ENCODE measurements at places on chromosomes 5 and 9. TPM values are rescaled to one million over a fixed set of nuclear protein-coding genes. Genes with fewer than 3 reads are reported as not detected.
A peak's percentile ranks its signal among the peaks of the same experiment; 100 is the strongest.

GRCh38 chr5:148820461-148821395 lies 5.7 kb upstream of the ADRB2 start:
- DNase-seq = peak; percentile 23

DNA sequence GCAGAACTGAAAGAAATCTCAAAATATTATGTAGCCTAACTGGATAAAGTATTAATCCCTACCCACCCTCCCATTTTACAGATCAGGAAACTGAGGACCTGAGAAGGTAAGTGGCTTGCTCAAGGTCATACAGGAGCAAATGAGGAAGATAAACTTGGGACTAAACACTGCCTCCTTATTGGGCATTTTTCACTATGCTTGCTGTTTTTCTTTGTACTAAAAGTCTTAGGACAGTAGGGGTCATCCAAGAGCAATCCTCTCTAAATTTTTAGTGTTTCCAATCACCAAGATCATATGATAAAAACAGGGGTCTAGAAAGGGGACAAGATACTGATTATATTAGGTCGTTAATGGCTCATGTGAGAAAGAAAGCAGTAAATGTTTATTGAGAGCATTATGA lies 80.8 kb downstream of the RORB start:
- DNase-seq = no peak

Gene POLE3
- total RNA-seq = 127 TPM

Gene PCDHGB6
- 0.62 TPM for total RNA-seq

Gene RIC1
- total RNA-seq = 16.6 TPM

DNA sequence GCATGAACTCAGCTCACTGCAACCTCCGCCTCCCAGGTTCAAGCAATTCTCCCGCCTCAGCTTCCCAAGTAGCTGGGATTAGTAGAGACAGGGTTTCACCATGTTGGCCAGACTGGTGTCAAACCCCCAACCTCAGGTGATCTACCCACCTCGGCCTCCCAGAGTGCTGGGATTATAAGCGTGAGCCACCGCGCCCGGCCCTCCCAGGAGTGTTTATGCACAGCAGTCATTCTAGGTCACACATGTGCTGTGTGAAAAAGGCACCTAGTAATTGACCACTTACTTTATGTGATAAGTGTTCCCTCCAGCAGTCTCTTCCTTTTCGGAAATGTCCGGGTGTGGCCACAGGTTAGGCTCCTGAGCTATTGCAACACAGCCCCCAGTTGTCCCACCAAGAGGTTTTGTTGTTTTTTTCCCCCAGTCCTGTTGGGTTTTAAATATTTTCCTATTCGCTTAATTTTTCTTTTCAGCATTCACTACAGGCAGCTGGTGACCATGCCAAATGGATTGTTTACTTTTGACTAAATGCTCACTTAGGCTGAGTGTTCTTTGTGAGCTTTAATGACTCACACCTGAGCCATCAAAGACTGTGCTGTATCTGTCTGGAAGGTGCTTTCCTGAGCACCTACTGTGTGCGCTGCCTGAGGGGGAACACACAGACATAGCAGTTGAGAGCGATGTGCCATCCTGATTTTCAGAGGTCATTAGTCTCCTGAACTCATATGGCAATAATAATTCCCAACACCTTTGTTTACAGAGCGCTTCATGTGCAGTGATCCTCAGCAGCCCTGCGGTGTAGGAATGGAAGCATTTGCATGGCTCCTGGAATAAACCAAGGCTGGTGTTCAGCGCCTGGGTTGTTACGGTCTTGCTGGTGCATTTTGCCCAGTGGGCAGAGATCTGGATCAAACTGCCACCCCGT lies 94.3 kb downstream of the MVB12B start:
- no peak for DNase-seq

Gene LHX2
- 5.5 TPM for total RNA-seq

DNA sequence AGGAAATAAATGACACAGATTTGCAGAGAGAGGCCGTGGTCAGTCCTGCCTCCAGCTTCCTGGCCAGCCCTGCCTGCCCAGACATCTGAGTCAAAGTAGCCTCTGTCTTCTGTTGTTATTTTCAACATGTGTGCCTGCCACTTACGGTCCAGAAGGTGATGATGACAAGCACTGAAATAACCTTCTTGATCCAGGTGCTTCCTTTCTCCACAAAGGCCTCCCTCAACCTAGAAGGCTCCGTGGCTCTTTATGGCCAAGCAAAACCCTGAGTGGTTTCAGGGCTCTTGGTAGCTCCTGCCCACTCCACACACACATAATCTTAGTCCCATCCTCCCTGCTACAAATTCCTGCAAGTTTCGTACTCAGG lies 34.1 kb upstream of the SLC6A19 start:
- DNase-seq = no peak

- no peak for DNase-seq
Measured at GRCh38 chr5:139104577-139105276, 93.4 kb downstream of the SIL1 start.

GRCh38 chr5:169148138-169148740 lies 152.7 kb downstream of the SLIT3 start:
- no peak for DNase-seq

DNA sequence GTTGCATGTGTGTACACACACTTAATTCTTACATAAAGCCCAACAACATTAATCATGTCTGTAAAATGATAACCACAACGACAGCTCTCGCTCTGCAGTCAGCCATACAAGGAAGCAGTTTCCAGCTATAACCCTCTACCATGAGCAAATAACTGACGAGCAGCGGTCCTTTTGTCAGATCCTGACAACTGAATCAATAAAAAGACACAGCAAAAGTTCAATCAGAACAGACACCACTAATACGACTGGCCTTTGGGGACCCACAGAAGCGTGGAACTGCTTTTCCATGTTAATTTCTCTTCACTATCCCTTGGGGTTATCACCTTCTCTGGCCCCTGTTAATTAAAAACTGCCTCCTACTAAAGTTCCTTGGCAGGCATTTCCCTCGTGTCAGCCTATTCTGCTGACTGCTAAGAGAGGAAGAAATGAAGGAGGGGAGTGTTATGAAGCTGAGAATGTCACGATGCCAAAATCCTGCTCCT lies 722.8 kb upstream of the GRAMD2B start:
- DNase-seq = no peak

DNA sequence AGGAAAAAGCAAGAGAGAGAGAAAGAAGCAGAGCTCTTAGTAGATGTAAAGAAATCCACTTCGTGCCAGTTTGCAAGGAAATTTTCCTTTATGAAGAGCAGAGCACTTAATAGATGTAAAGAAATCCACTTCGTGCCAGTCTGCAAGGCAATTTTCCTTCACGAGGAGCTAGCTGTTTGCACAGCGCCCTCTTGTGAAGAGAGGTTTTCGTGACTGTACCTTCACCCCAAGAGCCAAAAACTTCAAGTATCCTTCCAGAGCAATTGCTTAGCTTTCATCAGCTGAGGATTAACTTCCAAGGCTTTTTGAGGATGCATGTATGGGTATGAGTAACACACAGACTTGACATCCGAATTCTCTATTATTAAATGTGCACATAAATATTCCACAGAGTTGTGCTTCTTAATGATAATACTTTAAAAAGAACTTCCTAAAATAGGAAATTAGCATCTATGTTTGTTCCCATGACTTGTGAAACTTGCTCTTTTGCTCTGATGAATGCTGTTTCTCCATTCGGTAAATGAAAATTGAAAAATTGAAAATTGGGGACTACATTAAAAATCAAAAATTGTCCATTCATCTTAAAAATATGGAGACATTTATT lies 525.6 kb downstream of the PDE4D start:
- peak; percentile 72 for DNase-seq

All from NCI-H460 (cell line).